ENCODE measurements at places on chromosomes 16 and 17.

- DNase-seq = no peak
These were observed 33.0 kb downstream of the STAT3 start for GRCh38 chr17:42354956-42355843.

- DNase-seq = peak; percentile 98
These were observed at the start of gene SCRN2 for GRCh38 chr17:47840742-47841487. Gene SCRN2, minus strand, starts transcription at chr17:47841273. Its CDS starts 430 bp downstream, at chr17:47840843.

DNA sequence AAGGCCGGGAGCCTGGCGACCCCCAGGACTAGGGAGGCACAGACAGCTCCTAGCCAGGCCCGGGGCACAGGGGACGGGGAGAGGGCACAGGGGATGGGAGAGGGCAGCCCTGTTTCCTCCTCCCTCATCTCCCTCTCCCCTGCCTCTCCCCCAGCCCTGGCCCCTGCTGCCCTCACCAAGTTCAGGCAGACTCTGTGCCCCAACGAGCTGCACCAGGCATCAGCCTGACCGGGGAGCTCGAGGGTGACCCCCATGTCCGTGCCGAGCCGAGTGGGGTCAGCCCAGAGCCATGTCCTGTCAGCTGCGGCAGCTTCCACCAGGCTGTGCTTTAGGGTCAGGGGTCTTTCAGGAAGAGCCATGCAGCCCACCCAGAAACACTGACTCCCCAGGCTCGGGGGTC, 6.0 kb downstream of the CDH15 start:
- DNase-seq = no peak

- DNase-seq = no peak
These were observed 38.3 kb downstream of the CDK5R1 start for GRCh38 chr17:32525122-32525521.

DNA sequence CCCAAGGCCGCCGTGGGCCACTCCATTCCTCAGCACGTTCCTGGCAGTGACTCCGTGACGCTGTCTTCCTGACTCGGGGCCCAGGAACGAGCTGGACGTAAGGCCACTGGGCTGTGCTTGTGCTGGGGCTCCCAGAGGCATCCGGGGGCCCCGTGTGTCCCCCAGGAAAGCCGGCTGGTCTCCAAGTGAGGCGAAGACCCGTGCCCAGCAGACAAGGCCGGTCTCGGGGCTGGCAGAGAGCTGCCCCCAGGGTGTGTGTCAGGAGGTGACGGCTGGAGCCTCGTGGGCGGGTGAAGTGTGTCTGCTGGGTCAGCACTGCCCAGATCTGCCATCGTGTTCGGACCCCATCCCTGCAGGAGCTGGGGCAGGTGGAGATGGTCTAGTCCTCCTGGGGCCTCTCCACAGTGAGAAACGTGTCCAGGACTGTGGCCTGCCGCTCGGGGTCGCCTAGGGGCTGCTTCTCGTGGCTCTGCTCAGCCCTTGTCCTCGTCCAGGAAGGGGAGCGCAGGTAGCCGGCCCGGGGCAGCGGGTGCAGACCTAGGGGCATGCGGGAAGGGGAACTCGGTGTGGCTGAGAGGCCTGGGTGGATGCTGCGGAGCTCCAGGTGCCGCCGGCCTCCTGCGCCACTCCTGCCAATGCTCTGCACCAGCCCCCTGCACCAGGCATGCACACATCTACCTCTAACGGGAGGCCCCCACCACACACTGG, 13.1 kb downstream of the DBNDD1 start:
- DNase-seq = no peak

- no peak for DNase-seq
These were observed 344.5 kb downstream of the SEC14L1 start for GRCh38 chr17:77485089-77485833.

- peak; percentile 67 for DNase-seq
These were observed 1.2 kb upstream of the GLIS2 start for GRCh38 chr16:4314532-4315185.

- no peak for DNase-seq
These were observed 117.9 kb upstream of the AXIN2 start for GRCh38 chr17:65679165-65679845.

DNA sequence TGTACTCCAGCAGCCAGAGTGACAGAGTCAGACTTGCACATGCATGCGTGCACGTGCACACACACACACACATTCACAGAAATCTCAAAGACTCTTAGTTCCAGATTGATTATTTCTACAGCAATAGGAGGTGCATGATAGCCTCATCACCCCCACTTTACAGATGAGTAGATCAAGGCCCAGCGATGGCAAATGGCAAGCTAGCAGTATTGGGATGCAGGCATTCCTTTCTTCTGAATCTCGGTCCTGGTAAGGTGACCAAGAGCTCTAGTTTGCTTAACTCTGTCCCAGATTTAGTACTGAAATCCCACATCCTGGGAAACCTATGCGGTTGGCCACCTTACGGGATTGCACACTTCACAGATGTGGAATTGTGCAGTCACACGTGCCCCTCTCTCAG, 38.6 kb downstream of the ITGAM start:
- DNase-seq = no peak

DNA sequence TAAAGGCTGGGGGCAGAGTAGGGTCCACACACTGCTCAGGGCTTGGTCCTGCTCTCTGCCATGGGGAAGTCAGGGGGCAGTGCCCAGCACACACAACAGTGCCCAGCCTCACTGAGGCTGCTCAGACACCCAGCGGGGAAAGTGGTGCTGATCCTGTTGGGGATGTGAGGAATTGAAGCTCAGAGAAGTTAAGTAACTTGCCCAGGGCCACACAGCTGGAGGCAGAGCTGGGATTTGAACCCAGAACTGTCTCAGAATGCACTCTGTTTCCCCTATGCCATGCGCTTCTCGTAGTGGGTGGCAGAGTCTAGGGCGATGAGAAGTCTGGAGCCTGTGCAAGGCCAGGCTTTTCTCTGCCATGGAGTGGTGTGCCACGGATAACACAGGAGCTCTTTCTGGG, 59.3 kb downstream of the SDK2 start:
- no peak for DNase-seq

DNA sequence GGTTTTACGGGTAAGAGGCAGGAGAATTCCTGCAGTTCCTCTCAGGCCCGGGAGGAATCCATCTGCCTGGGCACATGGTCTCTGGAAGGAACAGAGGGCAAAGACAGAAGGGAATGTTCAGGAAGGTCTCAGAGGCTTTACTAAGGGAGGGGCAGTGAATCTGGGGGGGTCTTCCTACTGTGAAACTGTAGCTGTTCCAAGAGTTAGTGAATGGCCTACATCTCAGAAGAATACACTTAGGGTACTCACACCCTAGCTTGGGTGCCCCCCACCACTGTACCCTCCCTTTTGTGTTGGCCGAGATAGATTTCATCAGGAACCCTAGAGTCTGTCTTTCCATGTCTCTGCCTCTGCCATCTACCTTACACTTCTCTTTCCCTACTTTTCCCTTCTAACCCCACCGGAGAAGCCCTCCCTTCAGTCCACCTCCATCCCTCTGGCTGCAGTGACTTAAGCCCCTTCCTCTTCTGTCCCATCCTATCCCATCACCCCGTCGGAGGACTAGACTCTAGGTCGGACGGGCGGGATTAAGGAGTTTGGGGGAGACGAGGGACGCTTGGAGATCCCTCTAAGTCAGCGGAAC, 316 bp downstream of the DLG4 start:
- no peak for DNase-seq

Data from activated CD8-positive, alpha-beta memory T cell treated with anti-CD3 and anti-CD28 coated beads, Interleukin-2, amount 50 U/mL, for 48 hours (primary cell).